ENCODE measurements at places on chromosomes 3 and 15.

- peaks cover 2% of the 10 kb centered on the region for H3K36me3 ChIP-seq
- H3K27me3 ChIP-seq = no peaks in the 10 kb centered on the region
- H3K27ac ChIP-seq = no peak overlapping the region
- no peak for DNase-seq
- H3K4me1 ChIP-seq = peaks cover 12% of the 10 kb centered on the region
Observed at GRCh38 chr3:114727373-114727772, 419.7 kb downstream of the ZBTB20 start.

- H3K4me3 ChIP-seq = no peak overlapping the region
- peak overlapping the region; percentile 73 for H3K27ac ChIP-seq
- peak; percentile 46 for DNase-seq
- no peaks in the 10 kb centered on the region for H3K27me3 ChIP-seq
- no peaks in the 10 kb centered on the region for H3K36me3 ChIP-seq
Observed at GRCh38 chr3:12954891-12955650, 113.7 kb upstream of the RPL32 start.

DNA sequence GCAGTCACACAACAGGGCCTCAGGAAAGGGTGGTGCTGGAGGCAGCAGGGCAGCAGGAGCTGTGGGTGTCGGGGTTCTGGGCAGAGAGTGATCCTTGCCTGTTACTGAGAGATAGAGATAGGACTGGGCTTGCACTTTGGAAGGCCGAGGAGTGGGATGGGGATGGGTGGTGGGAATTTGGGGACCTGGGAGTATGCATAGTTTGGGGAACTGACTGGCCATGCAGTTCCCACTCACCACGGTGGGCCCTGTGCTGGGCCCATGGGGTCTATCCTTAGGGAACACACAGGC is 192.5 kb upstream of the LINGO1 start:
- H3K27ac ChIP-seq = no peak overlapping the region
- no peaks in the 10 kb centered on the region for H3K36me3 ChIP-seq
- peaks cover 23% of the 10 kb centered on the region for H3K27me3 ChIP-seq
- peaks cover 3% of the 10 kb centered on the region for H3K4me1 ChIP-seq
- H3K4me3 ChIP-seq = no peak overlapping the region

GRCh38 chr3:155853214-155854140 is 750 bp downstream of the SLC33A1 start:
- H3K27ac ChIP-seq = peak overlapping the region; percentile 99
- peak overlapping the region; percentile 92 for H3K4me3 ChIP-seq
- H3K36me3 ChIP-seq = peaks cover 37% of the 10 kb centered on the region
- peak; percentile 38 for DNase-seq

- no peak overlapping the region for H3K4me3 ChIP-seq
- no peaks in the 10 kb centered on the region for H3K27me3 ChIP-seq
- H3K27ac ChIP-seq = no peak overlapping the region
Observed at GRCh38 chr3:37546876-37547275, 314.8 kb upstream of the CTDSPL start.

DNA sequence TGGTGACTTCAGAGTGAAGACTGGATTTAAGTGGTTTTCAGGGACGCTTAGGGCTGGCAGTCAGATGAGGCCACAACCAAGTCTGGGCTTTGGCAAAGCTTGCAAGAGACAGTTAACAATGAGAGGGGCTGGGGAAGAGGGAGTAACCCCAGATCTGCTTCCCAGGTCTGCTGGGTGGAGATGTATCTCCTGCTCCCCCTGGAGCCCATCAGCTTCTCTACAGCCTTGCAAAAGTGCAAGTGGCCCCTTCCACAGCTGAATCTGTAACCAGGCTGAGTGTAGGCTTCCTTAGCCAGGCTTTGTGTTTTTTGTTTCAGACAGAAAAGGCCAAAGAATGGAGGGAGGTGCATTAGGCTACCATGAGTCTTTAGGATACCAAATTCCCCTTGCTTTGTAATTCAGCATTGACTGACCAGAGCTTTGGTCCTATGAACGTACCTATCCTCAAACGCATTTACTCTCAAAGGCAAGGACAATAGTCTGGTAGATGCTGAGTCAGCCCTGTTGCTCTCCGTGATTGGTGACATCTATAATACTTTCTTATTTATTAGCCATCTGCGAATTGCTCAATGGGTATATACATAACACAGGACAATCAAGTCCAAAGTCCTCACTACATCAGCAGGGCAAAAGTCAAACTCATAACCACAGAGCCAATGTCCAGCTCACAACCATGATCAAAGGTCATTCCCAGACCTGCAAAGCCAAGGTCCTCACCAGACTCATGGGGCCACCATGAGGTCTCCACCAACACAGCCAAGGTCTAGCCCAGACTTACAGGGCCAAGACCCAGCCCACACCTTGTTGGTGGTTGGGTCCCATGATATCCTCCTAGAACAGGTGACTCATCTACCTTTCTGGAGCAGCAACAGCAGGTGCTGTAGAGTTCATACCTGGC is 17.1 kb downstream of the CCDC13 start:
- H3K4me1 ChIP-seq = no peaks in the 10 kb centered on the region
- H3K27me3 ChIP-seq = no peaks in the 10 kb centered on the region
- H3K27ac ChIP-seq = no peak overlapping the region
- no peak for DNase-seq

Measured in activated naive CD8-positive, alpha-beta T cell treated with anti-CD3 and anti-CD28 coated beads, Interleukin-2, amount 50 U/mL, for 24 hours (primary cell).